ENCODE measurements at places on chromosomes 3 and 15. TPM values are rescaled to one million over a fixed set of nuclear protein-coding genes. Genes with fewer than 3 reads are reported as not detected.
A peak's percentile ranks its signal among the peaks of the same experiment; 100 is the strongest.

Gene PEX11A
- total RNA-seq, result 1.6 TPM

Gene TTC21A
- 15.9 TPM for total RNA-seq

Gene TRPM1
- total RNA-seq, result not detected

Gene ATP13A5
- not detected for total RNA-seq

Gene CIB2
- 3.5 TPM for total RNA-seq

Gene C3orf22
- total RNA-seq, result not detected

GRCh38 chr3:7817239-7817638, 684.4 kb upstream of the LMCD1 start:
- no peaks in the 10 kb centered on the region for H3K4me1 ChIP-seq
- no peaks in the 10 kb centered on the region for H3K36me3 ChIP-seq
- no peak overlapping the region for H3K4me3 ChIP-seq
- no peak for DNase-seq
- H3K27me3 ChIP-seq, result no peaks in the 10 kb centered on the region

DNA sequence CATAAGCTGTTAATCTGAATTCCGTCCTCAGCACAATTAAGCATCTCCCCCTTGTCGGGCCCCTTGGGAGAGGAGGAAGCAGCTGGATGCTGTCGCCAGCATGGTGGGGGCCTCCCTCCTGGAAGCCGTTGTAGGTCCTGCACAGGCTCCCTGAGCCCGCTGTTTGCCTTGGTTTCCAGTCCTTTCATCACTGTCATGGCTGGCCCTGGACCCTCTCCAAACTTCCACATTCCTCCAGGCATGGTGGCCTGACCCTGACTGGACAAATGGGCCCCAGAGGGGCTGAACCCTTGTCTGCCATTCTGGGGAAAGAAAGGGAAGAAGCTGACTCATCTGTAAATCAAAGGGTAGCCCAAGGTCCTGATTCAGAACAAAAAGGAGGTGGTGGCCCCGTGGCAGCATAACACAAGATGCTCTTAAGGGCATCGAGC, 300.5 kb upstream of the LRRFIP2 start:
- H3K36me3 ChIP-seq, result no peaks in the 10 kb centered on the region
- no peak overlapping the region for H3K27ac ChIP-seq
- H3K27me3 ChIP-seq, result peaks cover 3% of the 10 kb centered on the region
- H3K4me1 ChIP-seq, result no peaks in the 10 kb centered on the region
- H3K4me3 ChIP-seq, result no peak overlapping the region
- no peak for DNase-seq

DNA sequence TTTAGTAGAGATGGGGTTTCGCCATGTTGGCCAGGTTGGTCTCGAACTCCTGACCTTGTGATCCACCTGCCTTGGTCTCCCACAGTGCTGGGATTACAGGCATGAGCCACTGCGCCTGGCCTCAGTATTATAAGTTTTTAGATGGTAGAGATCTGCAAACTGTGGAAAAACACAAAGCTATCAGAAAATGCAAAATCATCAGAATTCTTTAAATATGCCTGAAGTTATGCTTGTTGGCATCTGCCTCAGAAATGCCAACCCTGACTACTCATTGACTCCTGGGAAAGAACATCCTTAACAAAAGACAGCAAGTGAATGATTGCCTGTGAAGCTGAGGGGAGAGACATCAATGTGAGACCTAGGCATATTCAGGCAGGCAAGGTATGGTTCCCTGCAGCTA, 94.3 kb upstream of the MB21D2 start:
- no peaks in the 10 kb centered on the region for H3K4me1 ChIP-seq
- peaks cover 3% of the 10 kb centered on the region for H3K27me3 ChIP-seq
- no peak overlapping the region for H3K27ac ChIP-seq
- H3K4me3 ChIP-seq, result no peak overlapping the region
- no peak for DNase-seq
- H3K36me3 ChIP-seq, result no peaks in the 10 kb centered on the region

GRCh38 chr3:97713634-97714033, 50.9 kb upstream of the ARL6 start:
- no peak for DNase-seq
- no peak overlapping the region for H3K27ac ChIP-seq
- H3K4me3 ChIP-seq, result no peak overlapping the region
- peaks cover 2% of the 10 kb centered on the region for H3K27me3 ChIP-seq
- no peaks in the 10 kb centered on the region for H3K36me3 ChIP-seq
- H3K4me1 ChIP-seq, result no peaks in the 10 kb centered on the region

GRCh38 chr15:88255484-88256278, 858 bp downstream of the NTRK3 start:
- H3K4me3 ChIP-seq, result peak overlapping the region; percentile 41
- peaks cover 68% of the 10 kb centered on the region for H3K27me3 ChIP-seq
- DNase-seq, result no peak
- H3K36me3 ChIP-seq, result no peaks in the 10 kb centered on the region
- no peak overlapping the region for H3K27ac ChIP-seq
- peaks cover 20% of the 10 kb centered on the region for H3K4me1 ChIP-seq

- no peaks in the 10 kb centered on the region for H3K27me3 ChIP-seq
- H3K27ac ChIP-seq, result no peak overlapping the region
- no peak for DNase-seq
- H3K4me1 ChIP-seq, result peaks cover 16% of the 10 kb centered on the region
- no peak overlapping the region for H3K4me3 ChIP-seq
- no peaks in the 10 kb centered on the region for H3K36me3 ChIP-seq
These were observed 73.0 kb upstream of the ETV5 start for GRCh38 chr3:186181901-186182300.

GRCh38 chr3:127753898-127754410, 68.4 kb downstream of the MGLL start:
- H3K4me3 ChIP-seq, result peak overlapping the region; percentile 76
- H3K27me3 ChIP-seq, result no peaks in the 10 kb centered on the region
- H3K36me3 ChIP-seq, result no peaks in the 10 kb centered on the region
- no peak for DNase-seq

GRCh38 chr3:154584041-154584440, 154.1 kb upstream of the GPR149 start:
- no peak overlapping the region for H3K27ac ChIP-seq
- no peak overlapping the region for H3K4me3 ChIP-seq
- no peaks in the 10 kb centered on the region for H3K36me3 ChIP-seq

Data from activated B cell treated with CpG ODN at 0.5 μM for 24 hours (primary cell).